Right cardiac atrium (tissue), 5 donors: ENCODE measurements at places on chromosomes 2 and 18. TPM values are rescaled to one million over a fixed set of nuclear protein-coding genes. Genes with fewer than 3 reads are reported as not detected.

The HOXD4 gene
- polyA plus RNA-seq = 0.29 TPM

The PLB1 gene
- polyA plus RNA-seq = 0.86 TPM

The NAT8 gene
- polyA plus RNA-seq = not detected

The PTPN18 gene
- 16.4 TPM for polyA plus RNA-seq

The CXCR1 gene
- polyA plus RNA-seq = 0.09 TPM

The POLE4 gene
- polyA plus RNA-seq = 30.7 TPM

The RFTN2 gene
- 3.1 TPM for polyA plus RNA-seq

The CNTNAP5 gene
- polyA plus RNA-seq = not detected

The IL1RL1 gene
- polyA plus RNA-seq = 5.7 TPM

The RESP18 gene
- not detected for polyA plus RNA-seq

The EML6 gene
- polyA plus RNA-seq = 0.43 TPM

The COLEC11 gene
- polyA plus RNA-seq = 70.6 TPM

The ZAP70 gene
- 1.3 TPM for polyA plus RNA-seq

The FAM228A gene
- polyA plus RNA-seq = 1.5 TPM

The PTH2R gene
- not detected for polyA plus RNA-seq

The GALNT3 gene
- 0.27 TPM for polyA plus RNA-seq

The CD302 gene
- polyA plus RNA-seq = 23.8 TPM

The HRH4 gene
- polyA plus RNA-seq = not detected

The IKZF2 gene
- 1.0 TPM for polyA plus RNA-seq

The SLC16A14 gene
- 1.6 TPM for polyA plus RNA-seq

The CCDC142 gene
- 5.5 TPM for polyA plus RNA-seq

The SKOR2 gene
- polyA plus RNA-seq = not detected

The PRKAG3 gene
- polyA plus RNA-seq = 0.07 TPM

The ASB3 gene
- polyA plus RNA-seq = 8.2 TPM

The SPP2 gene
- polyA plus RNA-seq = not detected

DNA sequence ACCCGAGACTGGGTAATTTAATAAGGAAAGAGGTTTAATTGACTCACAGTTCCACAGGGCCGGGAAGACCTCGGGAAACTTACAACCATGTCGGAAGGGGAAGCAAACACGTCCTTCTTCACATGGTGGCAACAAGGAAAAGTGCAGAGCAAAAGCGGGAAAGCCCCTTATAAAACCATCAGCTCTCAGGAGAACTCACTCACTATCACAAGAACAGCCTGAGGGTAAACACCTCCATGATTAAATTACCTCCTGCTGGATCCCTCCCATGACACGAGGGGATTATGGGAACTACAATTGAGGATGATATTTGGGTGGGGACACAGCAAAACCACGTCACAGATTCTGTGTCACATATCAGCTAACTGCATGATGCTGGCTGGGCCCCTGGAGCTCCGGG lies 11.4 kb downstream of the TCF23 start:
- no peak for DNase-seq

- no peak for DNase-seq
These were observed 95.5 kb upstream of the XIRP2 start for GRCh38 chr2:166792808-166793207.

DNA sequence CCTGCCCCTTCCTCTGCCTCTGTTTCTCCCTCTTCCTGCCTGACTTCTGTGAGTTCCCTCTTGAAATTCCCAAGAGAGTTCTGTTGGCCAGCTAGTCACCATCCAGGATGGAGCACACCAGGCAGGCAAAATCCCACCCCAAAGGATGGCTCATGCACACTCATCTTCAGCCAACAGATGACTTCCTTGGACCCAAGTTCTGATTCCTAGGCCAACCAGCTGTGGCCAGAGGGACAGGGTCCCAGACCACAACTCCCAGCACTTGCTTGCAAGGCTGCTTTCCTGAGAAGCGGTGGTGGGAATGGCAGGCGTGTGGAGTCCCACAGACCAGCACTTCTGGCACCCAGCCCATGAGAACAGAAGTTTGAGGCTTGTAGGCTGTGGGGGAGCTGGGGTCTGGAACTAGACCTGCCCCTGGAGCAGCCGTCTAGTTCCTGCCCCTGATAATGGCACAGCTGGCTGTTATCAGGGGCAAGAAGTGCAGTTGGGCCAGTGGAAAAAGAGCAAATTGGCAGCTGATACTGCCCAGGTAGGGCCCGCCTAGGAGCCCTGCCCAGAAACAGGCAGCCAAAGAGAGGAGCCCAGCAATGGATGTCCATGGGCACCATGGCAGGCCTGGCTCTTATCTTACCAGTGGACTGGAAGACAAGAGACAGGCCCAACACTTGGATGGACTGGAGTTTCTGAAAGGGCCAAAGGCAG lies 56.7 kb downstream of the CYP26B1 start:
- DNase-seq = no peak

- DNase-seq = no peak
These were observed 202.2 kb upstream of the ST6GAL2 start for GRCh38 chr2:107088156-107088555.

- peak; percentile 18 for DNase-seq
These were observed 5.0 kb upstream of the TET3 start for GRCh38 chr2:73979686-73980085.

GRCh38 chr2:105725388-105725787 lies 19.3 kb upstream of the NCK2 start:
- DNase-seq = no peak

- no peak for DNase-seq
These were observed 725.5 kb upstream of the ZEB2 start for GRCh38 chr2:145245268-145245870.

- no peak for DNase-seq
These were observed 115.1 kb upstream of the PPP1CB start for GRCh38 chr2:28636491-28636890.

DNA sequence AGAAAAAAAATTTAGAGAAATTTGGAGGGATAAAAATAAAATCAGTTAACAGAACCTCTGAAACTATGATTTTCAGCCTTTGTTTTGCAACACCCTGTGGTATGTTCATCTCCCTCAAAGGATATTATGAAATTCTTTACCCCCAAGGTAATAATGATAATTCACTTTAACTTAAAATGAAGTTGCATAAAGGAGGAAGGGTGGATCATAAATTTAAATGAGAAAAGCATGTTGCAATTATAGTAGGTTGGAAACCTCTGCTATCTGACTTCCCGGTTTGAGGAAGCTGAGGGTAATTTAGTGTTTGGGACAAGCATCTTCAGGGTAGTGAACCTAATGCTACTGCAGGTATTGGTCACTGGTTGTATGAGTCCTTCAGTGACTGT lies 102.9 kb downstream of the BABAM2 start:
- no peak for DNase-seq

- no peak for DNase-seq
These were observed 105.0 kb downstream of the PTH2R start for GRCh38 chr2:208511573-208511972.

GRCh38 chr2:109304731-109305470 lies 175.9 kb downstream of the SH3RF3 start:
- DNase-seq = no peak

- DNase-seq = no peak
These were observed 21.5 kb downstream of the MPPE1 start for GRCh38 chr18:11886577-11887110.

DNA sequence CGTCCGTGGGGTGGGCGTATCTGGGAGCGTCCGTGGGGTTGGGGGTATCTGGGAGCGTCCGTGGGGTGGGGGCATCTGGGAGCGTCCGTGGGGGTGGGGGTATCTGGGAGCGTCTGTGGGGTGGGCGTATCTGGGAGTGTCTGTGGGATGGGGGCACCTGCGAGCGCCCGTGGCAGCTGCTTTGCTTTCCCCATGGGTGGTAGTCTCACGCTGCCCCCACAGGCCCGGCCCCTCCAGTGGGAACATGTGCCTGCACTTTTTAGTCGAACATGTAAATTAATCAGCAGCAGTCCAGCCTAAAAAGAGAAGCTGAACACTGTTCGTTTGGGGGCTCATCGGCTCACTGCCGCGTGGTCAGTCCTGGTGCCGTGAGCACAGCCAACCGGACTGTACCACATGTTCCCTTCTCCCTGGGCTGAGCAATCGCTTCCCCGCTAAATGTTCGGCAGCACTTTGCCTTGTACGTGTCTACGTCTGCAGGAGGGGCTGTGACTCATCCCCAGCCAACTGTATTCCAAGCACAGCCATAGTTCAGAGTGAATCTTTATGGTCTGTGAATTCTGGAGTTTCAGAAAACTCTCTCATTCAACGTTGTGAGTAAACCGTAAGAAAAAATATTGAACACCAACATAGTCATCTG lies 271.5 kb downstream of the AGAP1 start:
- no peak for DNase-seq

DNA sequence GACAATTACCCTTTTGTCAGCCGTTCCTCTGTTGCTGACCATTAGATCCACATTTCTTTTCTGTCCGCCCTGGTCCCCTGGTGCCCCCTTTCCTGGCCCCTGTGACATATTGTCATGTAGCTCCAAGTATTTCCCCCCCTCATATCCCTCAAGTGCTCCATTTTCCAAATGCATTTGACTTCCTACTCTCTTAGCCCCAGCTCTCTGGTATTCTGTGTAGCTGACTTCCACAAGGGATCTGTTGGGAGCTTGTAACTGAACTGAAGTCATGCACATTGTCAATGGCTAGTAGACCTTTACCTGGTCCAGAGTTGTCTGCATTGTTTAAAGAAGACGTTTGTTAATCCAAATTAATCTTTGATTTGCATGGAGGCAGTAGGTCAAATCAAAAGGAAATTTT lies 34.8 kb downstream of the LIPG start:
- no peak for DNase-seq

- DNase-seq = no peak
These were observed 9.6 kb downstream of the MARCHF4 start for GRCh38 chr2:216362730-216363129.

DNA sequence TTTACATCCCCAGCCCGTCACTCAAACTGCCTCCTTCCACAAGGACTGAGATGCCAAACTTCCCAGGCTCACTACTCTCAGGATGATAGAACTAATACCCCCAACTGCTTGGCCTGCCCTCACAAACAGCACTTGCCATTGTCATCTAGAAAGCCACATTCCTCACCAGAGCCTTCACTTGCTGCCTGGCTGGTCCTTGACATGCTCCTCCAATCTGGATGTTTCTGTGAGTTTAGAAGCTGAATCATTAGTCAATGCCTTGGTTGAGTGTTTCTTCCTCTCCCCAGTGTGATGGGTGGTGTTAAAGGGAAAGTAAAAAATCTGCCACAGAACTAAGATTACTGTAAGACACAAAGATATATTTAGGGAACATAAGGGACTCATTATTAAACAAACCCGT lies 52.5 kb downstream of the MARCHF4 start:
- DNase-seq = no peak

DNA sequence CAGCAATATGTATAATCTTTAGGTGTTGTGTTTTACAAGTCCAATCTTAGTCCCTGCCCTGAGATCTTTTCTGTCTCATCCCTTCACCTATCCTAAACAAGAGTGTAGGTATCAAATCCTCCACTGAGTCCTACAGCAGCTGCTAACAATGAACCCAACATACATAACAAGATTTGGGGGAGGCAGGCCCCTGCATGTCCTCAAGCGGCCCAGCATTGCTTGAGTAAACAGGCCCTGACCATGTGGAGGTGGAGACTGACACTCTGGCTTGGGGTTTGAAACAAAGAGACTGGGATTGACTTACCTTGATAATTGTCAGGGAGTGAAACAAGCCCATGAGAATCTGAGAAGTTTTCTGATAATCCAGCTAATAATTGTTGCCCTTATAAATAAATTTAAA lies 213.4 kb downstream of the STK39 start:
- no peak for DNase-seq

- no peak for DNase-seq
These were observed 31.2 kb downstream of the GULP1 start for GRCh38 chr2:188322569-188323551.

- DNase-seq = no peak
These were observed 867 bp downstream of the RBBP8 start for GRCh38 chr18:22933966-22934423.

GRCh38 chr2:232667989-232668583 lies 29.0 kb upstream of the GIGYF2 start:
- DNase-seq = no peak

- DNase-seq = no peak
These were observed 164.2 kb downstream of the VAPA start for GRCh38 chr18:10077986-10078385.

- DNase-seq = no peak
These were observed 33.7 kb downstream of the UNC80 start for GRCh38 chr2:209805351-209805750.

GRCh38 chr2:142008135-142008744 lies 122.6 kb downstream of the LRP1B start:
- no peak for DNase-seq

DNA sequence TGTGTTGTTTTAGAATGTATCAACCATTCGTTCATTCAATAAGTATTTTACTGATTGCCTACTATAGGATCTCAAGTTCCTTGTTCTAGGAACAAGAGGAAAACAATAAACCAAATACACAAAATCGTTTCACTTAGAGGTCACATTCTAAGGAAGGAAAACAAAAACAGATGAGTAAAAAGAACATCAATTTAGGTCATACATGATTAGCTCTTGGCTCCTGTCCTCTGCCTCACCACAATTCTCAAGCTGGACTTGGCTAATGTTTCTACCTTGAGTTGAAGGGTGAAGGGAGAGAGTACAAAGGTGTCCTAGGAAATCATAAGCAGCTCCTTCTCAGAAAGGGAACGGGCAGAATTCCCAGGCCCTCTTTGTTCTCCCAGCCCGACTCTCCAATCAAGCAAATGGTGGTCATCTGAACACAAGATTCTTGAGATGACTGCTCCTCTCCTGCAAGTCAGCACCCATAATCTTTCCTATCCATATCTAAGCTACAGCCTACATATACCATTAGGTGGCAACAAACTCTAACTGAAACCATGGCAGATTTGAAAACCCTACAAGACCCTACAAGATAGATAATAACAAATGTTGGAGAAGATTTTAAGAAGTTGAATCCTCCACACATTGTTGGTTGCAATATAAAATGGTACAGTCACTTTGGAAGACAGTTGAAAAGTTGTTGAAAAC lies 76.0 kb downstream of the CBLN2 start:
- DNase-seq = no peak

DNA sequence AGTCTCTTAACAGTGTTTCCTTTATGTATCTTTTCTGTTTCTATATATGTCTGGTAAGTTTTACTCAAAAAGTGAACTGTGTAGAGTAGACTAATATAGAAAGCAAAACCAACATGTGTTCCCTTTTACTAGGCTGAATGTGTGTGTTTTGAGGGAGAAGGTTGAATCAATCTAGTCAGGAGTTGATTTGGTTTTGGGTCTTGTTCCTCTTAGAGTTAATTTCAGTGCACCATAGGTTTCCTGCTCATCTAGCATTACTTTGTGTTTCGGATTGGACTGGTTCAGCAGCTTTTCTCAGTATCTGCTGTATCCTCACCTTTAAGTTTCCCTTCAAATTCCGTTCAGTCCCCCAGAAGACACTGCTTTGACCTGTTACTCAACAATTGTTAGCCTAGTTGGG lies 52.0 kb upstream of the TRIM43 start:
- no peak for DNase-seq

- peak; percentile 38 for DNase-seq
These were observed 39.9 kb downstream of the KIF1A start for GRCh38 chr2:240780023-240780700.

- DNase-seq = no peak
These were observed 27.1 kb upstream of the FZD5 start for GRCh38 chr2:207796585-207797350.

- DNase-seq = no peak
These were observed 81.8 kb downstream of the LAMA1 start for GRCh38 chr18:7035807-7036206.

GRCh38 chr2:55418512-55419232 lies 984 bp downstream of the CCDC88A start:
- no peak for DNase-seq
